ENCODE measurements at places on chromosomes 13 and 19.

DNA sequence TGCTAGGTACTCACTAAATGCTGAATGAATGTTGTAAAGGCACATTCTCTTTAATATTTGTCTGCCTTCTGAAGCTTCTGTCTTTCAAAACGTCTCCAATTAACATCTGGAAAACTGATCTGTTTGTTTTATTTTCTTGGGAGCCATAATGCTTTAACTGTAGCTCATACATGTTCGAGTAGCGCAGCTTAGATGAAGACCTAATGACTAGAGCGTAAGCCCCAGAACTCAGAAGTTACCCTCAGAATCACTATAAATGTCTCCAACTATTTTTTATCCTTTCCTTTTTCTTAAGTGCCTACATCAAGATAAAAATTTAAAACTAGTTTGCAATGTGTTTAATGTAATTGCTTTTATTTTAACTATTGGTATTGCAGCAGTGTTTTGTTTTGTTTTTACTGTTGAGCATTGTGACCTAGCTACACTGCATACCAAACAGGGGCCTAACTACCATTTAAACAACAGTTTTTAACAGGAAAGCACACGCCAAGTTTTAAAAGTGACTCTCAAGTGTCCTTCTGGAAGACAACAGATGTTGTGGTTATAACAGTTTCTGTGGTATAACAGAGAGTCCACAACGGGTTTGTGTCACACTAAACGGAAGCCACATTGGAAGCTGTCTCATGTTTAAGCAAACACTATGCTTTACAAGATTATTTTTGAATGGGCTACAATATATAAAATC lies 42.0 kb downstream of the MRPL57 start:
- DNase-seq: no peak

DNA sequence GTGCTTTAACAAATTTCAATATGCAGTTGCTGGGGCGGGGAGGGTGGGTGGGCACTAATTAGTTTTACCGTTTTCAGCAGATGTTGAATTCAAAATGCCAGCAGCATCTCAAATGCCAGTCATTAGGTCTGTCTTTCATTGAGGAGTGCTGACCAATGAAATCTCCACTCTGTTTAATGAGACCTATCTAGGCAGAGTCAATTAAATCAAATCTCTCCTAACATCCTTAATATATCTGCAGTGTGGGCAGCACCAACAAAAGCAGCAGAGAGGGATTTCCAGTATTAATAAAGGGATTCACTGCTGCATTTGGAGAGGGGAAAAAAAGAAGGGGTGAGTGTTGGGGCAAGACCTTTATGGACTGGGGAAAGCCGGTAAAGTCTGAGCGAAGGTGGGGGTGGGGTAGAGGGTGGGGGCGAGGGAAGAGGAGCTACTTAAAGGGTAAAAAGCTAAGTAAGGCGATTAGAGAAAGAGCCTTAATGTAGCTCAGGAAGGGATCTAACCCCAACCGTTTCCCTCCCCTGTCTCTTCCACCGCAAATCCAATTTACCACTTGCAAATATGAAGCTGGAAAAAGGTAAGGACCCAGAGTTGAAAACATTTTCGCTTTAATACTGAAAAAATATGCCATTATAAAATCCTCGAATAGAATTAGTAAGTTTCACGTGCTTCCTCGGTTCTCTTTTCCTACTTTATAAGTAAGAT lies 4.5 kb downstream of the SLITRK1 start:
- DNase-seq: no peak

GRCh38 chr13:41561170-41561569 lies 103.8 kb downstream of the RGCC start:
- no peak for DNase-seq

- DNase-seq: no peak
Measured at GRCh38 chr19:46366620-46367292, 19.9 kb downstream of the PPP5C start.

GRCh38 chr19:34287662-34288140 lies 33.3 kb downstream of the GARRE1 start:
- no peak for DNase-seq

- DNase-seq: no peak
Measured at GRCh38 chr13:30774214-30774730, 38.9 kb downstream of the ALOX5AP start.

DNA sequence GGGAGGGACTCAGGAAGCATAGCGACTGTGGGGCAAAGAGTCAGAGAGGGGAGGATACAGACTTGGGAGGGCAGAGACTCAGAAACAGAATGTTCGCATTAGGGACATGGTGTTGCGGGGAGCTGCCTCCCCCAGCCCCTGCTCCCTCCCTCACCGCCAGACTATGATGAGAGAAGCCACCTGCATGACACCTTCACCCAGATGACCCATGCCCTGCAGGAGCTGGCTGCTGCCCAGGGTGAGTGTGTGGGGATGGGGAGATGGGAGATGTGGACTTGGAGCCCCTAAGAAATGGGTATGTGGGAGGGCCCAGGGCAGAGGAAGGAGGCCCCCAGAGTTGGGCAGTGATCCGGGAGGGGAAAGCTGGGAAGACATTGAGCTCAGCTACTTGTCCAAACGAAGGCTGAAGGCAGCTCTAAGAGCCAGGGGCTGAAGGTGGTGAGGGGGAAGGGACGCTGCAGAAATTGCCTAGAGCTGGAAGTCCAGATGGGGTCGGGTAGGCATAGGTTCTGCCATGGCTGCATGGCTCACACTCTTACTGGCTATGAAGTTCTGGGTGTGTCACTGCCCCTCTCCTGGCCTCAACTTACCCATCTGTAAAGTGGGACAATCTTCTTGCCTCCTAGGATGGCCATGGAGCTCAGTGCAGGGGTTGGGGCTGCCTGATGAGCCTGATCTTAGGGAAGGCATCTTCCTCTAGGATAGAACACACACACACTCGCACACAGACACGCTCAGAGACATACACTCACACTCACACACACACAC lies 1.4 kb downstream of the SPACA6 start:
- no peak for DNase-seq

GRCh38 chr13:79678100-79678499 lies 197.1 kb downstream of the NDFIP2 start:
- DNase-seq: no peak

- no peak for DNase-seq
Measured at GRCh38 chr13:27353166-27353583, 71.2 kb upstream of the GTF3A start.

DNA sequence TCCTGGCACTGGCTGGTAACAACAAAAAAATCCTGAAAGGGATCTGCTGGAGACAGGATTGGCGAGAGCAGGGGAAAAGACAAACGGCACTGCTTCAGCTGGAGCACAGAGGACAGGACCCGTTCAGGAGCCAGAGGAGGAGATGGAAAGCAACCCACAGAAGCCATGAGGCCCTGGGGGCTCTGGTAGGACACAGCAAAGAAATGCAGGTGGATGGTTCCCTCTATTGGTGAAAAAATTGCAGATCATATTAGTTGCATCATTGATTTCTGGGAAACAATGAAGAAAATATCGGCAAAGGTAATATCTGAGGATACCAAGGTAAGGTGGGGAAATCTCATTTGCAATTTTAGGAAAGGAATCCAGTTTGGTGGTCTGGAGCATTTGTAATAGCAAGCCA lies 25.7 kb upstream of the TPP2 start:
- DNase-seq: no peak

DNA sequence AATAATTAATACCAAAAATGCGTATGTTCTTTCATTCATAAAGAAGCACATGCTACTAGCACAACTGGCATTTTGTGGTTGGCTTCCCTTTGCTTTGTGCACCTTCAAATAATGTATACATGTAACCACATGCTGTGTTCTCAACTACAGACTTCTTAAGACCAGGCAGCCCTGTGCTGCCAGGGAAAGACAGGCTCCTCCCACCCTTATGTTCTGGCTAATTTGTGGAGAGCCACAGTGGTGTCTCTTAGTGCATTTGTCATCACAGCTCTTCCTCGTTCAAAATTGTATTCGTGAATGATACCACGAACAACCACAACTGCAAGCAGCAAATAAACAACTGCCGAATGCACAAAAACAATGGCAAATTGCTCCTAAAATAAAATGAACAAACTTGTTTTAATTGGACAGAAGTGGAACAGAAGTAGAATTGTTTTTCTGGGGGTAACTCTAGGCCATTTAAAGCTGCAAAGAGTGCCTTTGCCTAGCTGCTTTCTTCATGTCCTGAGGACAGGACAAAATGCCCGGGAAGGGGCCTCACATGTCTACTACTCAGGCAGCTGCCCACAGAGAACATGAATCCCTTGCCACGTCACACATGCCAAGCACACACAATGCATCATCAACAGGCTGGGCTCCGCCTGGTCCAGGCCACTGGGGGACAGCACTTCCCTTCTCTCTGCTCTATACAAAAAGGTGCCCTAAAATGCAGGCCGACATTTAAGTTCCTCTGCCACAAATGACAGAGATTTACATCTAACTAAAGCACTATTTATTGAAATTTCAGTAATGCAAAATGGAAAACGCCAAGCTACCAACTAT lies 21.7 kb downstream of the IRS2 start:
- DNase-seq: peak; percentile 56

GRCh38 chr13:76711550-76712182 lies 174.5 kb downstream of the KCTD12 start:
- no peak for DNase-seq

- DNase-seq: no peak
Measured at GRCh38 chr19:38564981-38565690, 52.6 kb downstream of the MAP4K1 start.

GRCh38 chr13:76489274-76489673 lies 396.9 kb downstream of the KCTD12 start:
- DNase-seq: no peak

DNA sequence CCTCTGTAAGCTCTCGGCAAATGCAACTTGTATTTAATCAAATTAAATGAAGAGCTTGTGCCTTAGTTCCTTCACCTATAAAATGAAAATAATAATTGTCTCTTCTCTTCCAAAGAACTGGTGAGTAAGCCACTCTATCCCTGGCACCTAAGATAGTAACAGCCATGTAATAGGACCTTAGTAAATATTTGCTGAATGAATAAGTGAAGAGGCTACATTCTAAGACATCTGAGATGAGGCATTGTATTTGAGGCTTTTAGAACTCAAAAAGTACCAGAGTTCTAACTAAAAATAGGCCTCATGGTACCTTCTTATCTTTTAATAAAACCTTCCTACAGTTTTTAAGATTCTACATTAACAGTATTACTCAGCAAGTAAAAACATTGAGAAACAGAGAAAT lies 17.3 kb upstream of the DCLK1 start:
- DNase-seq: no peak

DNA sequence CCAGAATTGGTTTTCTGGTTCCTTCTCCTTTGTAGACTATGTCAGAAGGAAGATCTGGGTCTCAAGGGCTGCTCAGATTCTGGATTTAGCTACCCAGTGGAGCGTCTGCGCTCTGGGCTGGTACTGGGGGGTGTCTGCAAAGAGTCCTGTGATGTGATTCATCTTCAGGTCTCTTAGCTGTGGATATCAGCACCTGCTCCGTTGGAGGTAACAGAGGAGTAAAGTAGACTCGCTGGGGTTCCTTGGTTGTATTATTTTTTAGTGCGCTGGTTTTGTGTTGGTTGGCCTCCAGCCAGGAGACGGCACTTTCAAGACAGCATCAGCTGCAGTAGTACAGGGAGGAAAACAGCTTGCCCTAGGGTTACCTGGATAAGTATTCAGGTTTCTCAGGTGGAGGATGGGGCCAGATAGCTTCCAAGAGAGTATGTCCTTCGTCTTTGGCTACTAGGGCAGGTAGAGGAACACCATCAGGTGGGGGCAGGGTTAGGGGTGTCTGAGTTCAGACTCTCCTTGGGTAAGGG lies 10.4 kb upstream of the KLK15 start:
- DNase-seq: no peak

GRCh38 chr13:79937311-79937710 lies 403.6 kb downstream of the SPRY2 start:
- no peak for DNase-seq

- DNase-seq: no peak
Measured at GRCh38 chr19:871446-872265, 12.2 kb downstream of the CFD start.

- no peak for DNase-seq
Measured at GRCh38 chr19:19262190-19263057, 10.7 kb downstream of the TM6SF2 start.

DNA sequence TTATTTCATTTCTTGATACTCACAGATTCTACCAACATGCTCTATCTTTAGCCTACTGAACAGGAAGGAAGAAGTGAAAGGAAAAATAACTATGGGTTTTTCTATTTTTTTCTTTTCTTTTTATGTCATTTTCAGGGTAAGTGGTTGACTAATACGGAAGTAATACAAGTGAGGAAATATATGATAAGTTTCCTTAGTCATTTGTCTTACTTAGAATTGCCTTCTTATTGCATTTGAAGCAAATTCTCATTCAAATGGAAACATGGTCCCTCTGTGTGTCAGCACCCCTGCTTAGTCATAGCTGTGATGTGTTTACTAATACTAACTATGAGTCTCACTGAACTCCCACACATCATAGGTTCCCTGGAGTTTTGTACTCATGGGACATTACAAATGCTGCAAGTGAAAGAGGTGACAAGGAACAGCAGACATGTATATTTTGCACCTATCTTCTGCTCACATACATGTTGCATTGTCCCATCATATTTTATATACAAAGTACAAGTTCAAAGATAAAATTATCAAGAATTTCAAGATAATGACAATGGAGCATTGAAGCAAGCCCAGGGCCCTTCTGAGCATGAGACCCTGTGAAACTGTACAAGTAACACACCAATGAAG lies 60.1 kb downstream of the DCT start:
- DNase-seq: no peak

DNA sequence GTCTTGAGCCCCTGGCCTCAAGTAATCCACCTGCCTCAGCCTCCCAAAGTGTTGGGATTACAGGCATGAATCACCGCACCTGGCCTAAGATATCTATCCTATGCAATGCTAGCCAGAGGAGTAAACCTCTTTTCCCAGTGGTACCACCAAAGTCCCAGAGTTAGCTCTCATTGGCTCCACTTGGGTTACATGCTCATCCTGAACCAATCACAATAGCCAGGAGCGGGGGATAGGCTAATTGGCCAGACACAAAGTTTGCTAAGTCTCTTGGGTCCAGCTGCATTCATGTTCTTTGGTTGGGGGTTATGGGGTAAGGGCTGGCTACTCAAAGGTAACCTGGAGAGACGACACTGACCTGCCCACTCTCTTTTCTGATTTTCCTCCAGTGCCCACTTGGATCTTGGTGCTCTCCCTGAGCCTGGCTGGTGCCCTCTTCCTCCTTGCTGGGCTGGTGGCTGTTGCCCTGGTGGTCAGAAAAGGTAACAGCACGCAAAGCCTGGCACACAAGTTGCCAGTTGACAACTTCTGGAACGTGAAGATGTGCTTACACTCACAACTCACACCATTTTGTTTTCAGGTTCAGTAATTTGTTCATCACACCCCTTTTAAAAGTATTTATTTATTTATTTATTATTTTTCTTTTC lies 7.8 kb downstream of the C19orf38 start:
- no peak for DNase-seq
